ENCODE measurements at places on chromosomes 7 and 10. TPM values are rescaled to one million over a fixed set of nuclear protein-coding genes. Genes with fewer than 3 reads are reported as not detected.

The GIMAP7 gene
- total RNA-seq = 41.8 TPM

The WNT8B gene
- total RNA-seq = not detected

DNA sequence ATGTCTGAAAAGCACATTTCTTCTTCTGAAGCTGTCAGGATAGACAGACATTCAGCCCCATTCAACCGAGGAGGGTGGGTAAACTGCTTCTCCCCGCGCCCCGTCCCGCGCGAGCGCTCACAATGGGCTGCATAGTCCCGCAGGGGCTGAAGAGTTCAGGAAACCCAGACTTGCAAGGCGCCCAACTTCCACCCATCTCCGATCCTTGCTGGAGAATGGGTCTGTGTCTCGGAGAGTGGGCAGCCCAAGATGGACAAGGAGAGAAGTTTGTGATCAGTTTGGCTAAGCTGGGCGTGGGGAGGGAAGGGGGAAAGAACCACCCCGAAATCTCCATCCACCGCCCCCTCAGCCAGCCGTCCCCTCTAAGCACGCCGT is 686 bp downstream of the AASS start:
- DNase-seq = peak; percentile 78

DNA sequence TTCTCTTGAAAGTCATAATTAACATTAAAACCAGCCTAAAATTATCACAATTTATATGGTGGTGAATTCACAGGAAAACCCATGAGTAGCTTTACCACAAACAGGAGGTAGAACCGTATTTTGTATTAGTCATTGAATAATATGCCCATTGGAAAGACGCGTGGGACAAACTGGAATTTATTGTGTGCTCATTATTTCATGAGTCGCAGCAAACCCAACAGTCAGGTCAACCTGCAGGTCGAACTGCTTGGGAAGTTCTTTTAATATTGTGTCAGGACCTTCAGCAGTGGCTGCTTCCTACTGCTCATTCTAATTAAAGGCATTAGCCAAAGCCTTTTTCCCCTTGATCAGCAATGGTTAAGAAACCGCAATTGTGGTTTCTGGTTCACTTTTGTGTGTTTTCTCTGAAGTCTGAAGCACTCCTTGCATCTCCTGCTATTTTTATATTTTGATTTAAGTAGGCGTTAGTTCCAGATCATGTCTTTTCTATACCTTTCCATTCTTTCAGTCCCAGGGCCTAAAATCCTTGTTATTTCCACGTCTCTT is 100.1 kb downstream of the RAB11FIP2 start:
- DNase-seq = no peak

- no peak for DNase-seq
Observed at GRCh38 chr10:4569151-4569550, 256.9 kb upstream of the AKR1E2 start.

- DNase-seq = no peak
Observed at GRCh38 chr7:158816995-158817394, 12.3 kb downstream of the ESYT2 start.

DNA sequence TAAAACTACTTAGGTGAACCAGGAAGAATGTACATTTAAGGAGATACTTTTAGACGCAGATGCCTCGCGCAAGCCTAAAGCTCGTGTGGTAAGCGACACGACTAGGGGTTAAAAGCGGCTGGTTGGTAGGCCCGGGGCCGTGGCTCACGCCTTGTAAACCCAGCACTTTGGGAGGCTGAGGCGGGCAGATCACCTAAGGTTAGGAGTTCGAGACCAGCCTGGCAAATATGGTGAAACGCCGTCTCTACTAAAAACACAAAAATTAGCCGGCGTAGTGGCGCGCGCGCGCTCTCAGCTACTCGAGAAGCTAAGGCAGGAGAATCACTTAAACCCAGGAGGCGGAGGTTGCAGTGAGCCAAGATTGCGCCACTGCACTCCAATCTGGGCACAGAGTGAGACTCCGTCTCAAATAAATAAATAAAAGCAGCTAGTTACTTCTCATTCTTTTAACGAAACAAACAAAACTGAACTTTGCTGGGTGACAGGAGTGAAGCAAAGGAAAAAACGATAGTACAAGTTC is 879 bp downstream of the NUDT5 start:
- DNase-seq = peak; percentile 71

- DNase-seq = no peak
Observed at GRCh38 chr10:30591249-30591670, 38.3 kb downstream of the LYZL2 start.

DNA sequence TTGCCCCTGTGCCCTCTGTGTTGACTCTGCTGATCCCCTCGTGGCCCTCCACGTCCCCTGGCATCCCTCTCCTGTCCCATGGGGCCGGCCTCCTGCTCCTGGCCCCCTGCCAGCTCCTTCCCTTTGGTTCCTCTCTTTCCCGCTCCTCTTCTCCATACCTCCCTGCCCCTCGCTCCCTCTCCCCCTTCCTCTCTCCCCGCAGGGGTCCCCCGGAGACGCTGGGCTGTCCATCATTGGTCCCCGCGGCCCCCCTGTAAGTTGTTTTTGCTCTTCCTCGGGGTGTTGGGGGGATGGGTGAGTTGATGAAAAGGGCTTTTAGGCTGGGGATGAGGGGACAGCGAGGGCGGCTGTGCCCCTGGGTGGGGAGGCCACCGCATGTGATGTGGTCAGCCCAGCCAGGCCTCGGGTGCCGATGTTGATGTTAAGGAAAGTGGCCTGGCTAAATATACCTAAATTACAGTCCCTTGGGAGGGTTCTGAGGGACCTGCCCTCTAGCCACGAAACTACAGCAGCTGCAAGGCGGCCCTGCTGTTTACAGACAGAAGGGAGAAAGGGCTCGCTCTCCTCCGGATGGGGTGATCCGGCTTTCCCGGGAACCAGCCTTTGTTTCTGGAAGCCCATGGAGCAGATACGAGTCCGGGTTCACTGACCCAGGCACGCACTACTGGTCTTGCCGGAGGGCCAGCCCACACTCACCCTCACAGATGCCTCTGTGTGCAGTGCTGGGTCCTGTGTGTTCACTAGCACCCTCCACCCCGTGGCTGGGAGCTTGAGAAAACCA is 78.8 kb downstream of the COL13A1 start:
- no peak for DNase-seq

Measured in aorta (tissue), 5 donors.